CD4-positive, alpha-beta memory T cell (primary cell): ENCODE measurements at places on chromosomes 1 and 21. TPM values are rescaled to one million over a fixed set of nuclear protein-coding genes. Genes with fewer than 3 reads are reported as not detected.

DNA sequence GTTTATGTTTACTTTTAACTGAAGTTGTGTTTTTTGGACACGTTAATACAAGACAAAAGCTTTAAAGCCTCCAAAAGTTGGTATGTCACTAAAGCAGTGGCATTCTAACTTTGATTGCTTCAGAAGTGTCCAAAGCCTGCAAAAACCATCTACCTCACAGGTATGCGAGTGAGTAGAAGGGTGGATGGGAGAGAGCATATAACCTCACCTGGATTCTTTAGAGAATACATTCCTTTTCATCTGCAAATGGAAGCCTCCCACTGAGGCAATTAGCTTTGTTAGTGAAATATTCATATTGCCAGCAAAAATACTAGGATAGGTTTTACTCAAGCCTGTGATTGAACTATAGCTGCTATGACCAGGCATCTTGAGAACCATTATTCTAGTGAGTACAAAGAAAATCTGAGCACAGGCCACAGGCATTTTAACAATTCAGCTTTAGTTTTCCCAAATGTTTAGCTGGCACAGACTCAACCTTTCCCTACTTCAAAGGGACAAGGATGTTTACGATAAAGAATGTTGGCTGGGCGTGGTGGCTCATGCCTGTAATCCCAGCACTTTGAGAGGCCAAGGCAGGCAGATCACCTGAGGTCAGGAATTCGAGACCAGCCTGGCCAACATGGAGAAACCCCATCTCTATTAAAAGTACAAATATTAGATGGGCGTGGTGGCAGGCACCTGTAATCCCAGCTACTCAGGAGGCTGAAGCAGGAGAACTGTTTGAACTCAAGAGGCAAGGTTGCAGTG lies 39.7 kb downstream of the MAP3K21 start:
- DNase-seq, result no peak

FALEC gene
- 0.64 TPM for total RNA-seq

CELA2B gene
- not detected for total RNA-seq

- no peak for DNase-seq
Observed at GRCh38 chr1:162856260-162856659, 4.7 kb downstream of the CCDC190 start.

GRCh38 chr1:1356796-1357401 lies 1.5 kb downstream of the MXRA8 start:
- DNase-seq, result no peak

GRCh38 chr1:112701227-112702066 lies 5.5 kb downstream of the RHOC start:
- no peak for DNase-seq

DNA sequence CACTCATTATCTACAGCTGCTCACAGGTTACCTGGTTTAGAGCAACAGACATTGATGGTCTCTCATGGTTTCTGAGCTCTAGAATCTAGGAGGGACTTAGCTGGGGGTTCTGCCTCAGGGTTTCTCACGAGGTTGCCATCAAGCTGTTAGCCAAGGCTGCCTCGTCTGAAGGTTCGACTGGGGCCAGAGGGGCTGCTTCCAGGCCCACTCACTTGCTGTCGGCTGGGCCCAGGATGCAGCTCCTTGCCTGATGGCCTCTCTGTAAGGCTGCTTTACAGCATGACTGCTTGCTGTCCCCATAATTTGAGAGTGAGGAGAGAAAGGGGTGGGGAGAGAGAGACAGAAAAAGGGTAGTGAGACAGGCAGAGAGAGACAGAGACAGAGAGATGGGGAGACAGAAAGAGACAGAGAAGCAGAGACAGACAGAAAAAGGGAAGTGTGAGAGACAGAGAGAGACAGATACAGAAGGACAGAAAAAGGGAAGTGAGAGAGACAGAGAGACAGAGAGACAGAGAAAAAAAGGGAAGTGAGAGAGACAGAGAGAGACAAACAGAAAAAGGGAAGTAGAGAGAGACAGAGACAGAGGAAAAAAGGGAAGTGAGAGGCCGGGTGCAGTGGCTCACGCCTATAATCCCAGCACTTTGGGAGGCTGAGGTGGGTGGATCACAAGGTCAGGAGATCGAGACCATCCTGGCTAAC lies 106.8 kb upstream of the C1orf174 start:
- DNase-seq, result no peak

GRCh38 chr1:25106352-25106751 lies 126.0 kb downstream of the SYF2 start:
- DNase-seq, result no peak

- DNase-seq, result no peak
Observed at GRCh38 chr21:42330380-42331371, 15.5 kb upstream of the TFF3 start.

DNA sequence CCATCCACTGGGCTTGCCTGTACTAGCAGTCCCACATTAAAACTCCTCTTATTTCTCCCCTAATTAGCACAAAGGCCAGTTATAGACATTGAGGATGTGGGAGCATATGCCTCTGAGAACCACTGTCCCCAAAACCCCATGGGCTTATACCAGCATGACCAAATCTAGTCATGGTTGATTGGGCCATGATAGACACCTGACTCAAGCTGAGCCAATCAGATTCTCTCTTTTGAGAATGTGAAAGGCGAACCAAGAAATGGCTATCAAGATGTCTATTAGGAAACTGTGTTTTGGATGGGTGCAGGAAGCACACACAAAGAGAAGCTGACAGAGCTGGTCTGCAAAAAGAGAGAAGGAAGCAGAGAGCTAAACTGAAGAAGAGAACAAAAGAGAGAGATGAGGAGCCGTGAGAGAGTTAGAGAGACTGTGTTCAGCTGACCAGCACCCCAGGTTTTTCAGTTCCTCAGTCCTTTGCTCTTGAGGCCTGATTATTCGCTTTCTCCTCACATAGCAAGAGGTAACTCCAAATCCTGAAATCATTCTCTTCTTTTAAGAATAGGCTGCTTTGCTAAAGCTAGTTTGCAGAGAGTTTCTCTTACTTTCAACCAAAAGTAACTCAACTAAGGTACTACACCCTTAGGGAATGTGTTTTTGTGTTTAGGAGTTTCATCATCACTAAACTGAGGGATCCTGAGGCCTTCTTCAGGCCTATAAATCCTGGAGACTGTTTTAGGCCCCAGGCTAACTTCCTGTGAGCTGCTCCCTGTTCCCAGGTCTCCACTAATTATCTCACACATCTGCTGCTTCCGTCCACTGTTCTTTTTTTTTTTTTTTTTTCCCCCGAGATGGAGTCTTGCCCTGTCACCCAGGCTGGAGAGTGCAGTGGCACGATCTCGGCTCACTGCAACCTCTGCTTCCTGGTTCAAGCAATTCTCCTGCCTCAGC lies 7.9 kb upstream of the TIPRL start:
- DNase-seq, result no peak

DNA sequence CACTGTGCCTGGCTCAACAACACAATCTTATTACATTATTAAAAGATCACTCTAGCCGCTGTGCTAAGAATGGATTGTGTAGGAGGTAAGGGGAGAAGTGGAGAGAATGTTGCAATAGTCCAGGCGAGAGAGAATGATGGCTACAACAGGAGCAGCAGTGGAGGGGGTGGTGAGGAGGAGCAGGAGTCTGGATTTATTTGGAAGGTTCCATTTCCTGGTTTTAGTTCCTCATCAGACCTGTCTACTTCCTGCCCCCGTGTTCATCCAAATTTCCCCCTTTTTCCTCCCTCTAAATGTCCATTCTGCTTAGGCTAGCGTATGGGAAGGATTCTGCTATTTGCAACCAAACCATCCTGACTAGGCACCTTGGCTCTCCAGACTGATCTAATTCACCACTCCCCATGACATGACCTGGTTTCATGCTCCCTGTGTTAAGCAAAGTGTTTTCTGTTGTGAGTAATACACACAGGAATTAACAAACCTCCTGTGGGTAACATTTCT lies 35.1 kb upstream of the EYA3 start:
- no peak for DNase-seq

DNA sequence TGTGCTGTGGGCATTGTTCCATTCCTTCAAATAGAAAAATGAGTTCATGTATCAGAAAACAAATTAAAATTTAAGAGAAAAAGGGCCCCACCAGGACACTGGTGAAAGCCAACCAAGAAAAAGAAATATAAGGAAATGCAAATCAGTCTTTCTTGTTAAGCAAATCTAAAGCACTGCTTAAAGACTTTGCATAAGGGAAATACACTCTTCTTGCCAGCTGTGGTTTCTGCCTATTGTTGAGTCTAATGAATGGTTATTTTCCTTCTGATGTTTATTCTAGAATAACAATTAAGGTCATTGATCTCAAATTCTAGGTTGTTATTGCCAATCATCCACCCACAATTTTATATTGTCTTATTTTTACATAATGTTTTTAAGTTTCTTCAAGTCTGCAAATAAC lies 158.6 kb upstream of the SNX7 start:
- DNase-seq, result no peak

DNA sequence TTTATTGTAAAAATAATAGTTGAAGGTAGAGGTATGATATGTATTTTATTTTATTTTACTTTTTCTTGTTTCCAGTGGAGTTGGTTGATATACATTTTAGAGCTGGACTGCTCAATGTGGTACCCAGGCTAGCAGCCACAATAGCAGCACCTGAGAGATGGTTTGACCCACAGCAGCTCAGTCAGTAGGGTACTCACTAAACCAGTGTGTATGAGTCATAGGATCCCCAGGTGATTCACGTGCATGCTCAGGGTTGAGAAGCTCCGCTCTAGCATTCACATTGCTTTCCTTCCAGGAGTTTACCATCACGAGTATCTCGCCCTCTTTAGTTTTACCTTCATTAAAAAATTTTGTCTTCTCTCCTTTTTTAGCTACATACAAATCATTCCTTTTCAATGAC lies 96.0 kb upstream of the PAXBP1 start:
- no peak for DNase-seq
